ENCODE measurements at places on chromosomes 1 and 21.

DNA sequence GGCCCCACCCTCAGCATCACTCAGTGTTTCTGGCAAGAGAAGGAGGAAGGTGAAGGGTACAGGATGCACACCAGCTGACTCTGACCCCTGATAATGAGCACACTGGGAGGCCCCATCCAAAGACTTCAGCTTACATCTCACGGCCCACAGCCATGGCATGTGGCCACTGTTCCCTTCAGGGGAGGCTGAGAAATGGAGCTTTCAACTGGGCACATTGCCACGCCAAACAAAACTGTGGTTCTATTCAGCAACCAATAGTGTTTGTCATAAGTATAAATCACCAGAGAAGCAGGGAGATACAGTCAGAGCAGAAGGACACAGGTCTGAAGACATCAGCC is 12.7 kb upstream of the TRAF3IP3 start:
- DNase-seq, result peak; percentile 34

- no peak for DNase-seq
These were observed 179.6 kb upstream of the CAMK1G start for GRCh38 chr1:209403921-209404320.

DNA sequence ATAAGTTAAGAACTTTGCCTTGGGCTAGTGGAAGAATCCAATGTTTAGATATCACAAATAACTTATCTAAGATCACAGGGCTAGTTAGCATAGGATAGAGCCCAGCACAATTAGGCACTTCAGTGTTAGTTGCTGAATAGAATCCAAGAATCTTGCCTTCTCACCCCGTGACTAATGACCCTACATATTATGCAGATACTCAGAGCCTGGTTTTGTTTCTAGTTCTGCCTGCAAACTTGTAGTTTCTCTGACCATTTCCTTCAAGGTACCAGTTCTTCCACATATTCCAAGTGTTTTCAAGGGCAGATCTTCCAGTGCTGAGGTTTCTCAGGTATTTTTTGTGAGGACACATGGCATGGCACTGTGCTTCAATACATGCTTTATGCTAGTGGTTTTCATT is 239.3 kb downstream of the KCNK2 start:
- no peak for DNase-seq

GRCh38 chr1:20708057-20708456 is 9.8 kb downstream of the KIF17 start:
- no peak for DNase-seq

- no peak for DNase-seq
These were observed 1105.0 kb downstream of the PLA2G4A start for GRCh38 chr1:187933562-187934419.

DNA sequence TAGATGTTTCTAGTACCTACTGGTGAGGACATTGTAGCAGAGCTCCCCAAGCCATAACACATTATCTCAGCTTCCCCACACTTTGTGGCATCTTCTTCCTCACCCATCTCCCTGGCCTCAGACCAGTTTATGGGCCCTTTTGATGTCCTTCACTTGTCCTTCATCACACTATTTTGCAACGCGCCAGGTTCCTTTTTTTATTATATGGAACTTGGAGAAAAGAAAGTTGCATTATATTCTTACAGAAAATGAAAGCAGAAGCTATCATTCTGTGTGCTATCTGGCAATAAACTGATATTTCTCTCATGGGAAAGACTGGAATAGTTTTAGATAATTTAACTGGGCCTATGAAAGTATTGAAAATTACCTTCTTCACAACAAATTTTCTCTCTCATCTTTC is 196.9 kb upstream of the ETV3 start:
- no peak for DNase-seq

- no peak for DNase-seq
These were observed 157.3 kb downstream of the KCNJ6 start for GRCh38 chr21:37758982-37759381.

GRCh38 chr1:47703981-47704596 is 266.2 kb downstream of the FOXD2 start:
- DNase-seq, result peak; percentile 42

GRCh38 chr1:10679496-10680220 is 116.8 kb downstream of the CASZ1 start:
- DNase-seq, result peak; percentile 18

DNA sequence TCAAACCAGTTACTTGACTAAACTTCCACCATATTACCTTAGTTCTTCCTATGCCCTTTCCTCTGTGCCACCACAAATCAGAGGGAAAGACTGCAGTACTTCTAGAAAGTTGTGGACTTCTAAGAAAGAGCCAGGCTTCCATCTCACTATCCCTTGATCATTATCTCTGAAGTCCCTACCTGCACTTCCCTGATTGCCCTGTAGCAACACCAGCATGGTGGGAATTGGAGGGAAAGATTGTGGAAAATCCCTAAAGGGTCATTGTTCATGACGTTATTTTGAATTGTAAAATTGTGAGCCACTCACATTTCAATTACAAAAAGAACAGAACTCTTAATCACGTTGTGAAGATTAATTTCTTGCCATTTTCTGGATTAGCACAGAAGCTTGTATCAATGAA is 23.4 kb upstream of the KIAA1614 start:
- no peak for DNase-seq

- DNase-seq, result no peak
These were observed 85.5 kb downstream of the RIPK4 start for GRCh38 chr21:41681348-41681801.

GRCh38 chr1:54559111-54559548 is 11.1 kb downstream of the ACOT11 start:
- no peak for DNase-seq

DNA sequence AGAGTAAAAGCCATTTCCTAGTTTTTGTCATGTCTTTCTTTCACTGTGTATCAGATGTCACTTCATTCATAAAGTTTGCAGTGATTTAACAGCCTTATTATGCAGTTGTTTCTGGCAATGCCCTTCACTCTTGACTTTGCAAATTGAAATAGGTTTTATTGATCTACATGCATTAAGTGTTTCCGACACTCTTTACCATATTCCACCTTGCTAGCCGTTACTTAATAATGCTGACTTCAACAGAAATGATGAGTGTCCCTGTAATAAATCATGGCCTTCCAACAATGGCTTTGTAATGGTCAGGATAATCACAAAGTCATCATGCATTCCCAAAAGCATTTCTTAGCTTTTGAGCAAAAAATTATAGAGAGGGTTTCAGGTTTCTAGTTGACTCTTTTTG is 236.8 kb upstream of the FMN2 start:
- no peak for DNase-seq

DNA sequence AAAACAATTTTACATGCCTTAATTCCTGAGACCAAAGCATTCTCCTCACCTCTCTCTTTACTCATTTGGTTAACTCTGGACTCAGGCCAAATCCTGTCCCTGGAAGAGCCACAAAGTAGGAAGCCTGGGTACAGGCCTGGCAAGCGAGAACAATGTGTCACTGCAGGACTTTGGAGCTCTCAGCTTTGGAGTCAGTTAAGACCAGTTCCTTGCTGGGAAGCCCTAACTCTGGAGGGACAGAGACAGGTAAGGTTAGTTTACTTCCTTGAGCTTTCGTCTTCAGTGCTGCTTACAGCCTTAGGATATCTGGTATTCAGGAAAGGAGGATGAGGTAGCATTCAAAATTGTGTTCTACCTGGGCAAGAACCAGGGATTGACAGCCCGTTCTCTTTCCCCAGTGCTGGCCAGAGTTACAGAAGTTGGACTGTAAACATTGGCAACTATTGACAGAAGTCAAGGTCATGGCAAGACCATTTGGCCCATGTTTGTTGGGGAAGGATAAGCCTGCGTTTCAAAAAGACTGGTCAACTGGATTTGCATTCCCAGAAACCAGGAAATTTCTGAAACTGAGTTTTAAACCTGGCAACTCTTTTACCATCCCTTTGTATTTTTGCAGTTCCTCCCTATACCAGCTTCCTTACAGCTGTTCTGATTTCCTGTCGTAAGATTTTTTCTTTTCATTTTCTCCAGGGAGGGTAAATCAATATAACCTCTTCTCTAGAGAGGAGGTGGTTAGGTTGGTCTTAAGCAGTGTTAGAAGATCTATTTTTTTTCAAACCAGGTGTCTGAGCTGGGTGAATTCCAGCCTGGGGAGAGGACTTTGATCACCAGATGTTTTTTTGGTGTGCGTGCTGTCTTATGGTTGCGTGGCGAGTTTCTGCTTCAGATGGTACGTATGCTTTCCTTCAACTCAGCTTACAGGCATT is at the start of gene C4BPB:
Gene C4BPB, plus strand, starts transcription at position 160 of the 926 bp plus-strand sequence. Its CDS starts 672 bp downstream, at position 832.
- DNase-seq, result no peak

- DNase-seq, result peak; percentile 97
These were observed 18.0 kb downstream of the KIAA2013 start for GRCh38 chr1:11908095-11908675.

- no peak for DNase-seq
These were observed 518.5 kb downstream of the PTPRU start for GRCh38 chr1:29754573-29755375.

DNA sequence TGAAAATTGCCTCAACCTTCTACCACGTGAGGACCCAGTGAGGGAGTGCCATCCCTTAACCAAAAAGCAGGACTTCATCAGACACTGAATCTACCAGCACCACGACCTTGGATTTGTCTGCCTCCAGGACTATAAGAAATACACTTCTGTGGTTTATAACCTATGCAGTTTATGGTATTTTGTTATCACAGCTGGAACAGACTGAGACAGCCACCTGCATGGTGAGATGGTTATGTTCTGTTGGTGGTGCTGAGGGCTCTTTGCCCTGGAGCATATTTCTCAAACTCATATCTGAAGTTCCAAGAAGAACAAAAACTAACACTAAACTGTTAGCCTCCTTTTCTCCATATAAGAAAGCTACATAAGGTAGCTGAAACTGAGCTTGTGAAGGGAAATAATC is 69.8 kb upstream of the RGS18 start:
- DNase-seq, result no peak

GRCh38 chr1:6271006-6271405 is 10.1 kb upstream of the GPR153 start:
- DNase-seq, result no peak

GRCh38 chr1:74193908-74194307 is 4.1 kb downstream of the LRRIQ3 start:
- DNase-seq, result no peak

DNA sequence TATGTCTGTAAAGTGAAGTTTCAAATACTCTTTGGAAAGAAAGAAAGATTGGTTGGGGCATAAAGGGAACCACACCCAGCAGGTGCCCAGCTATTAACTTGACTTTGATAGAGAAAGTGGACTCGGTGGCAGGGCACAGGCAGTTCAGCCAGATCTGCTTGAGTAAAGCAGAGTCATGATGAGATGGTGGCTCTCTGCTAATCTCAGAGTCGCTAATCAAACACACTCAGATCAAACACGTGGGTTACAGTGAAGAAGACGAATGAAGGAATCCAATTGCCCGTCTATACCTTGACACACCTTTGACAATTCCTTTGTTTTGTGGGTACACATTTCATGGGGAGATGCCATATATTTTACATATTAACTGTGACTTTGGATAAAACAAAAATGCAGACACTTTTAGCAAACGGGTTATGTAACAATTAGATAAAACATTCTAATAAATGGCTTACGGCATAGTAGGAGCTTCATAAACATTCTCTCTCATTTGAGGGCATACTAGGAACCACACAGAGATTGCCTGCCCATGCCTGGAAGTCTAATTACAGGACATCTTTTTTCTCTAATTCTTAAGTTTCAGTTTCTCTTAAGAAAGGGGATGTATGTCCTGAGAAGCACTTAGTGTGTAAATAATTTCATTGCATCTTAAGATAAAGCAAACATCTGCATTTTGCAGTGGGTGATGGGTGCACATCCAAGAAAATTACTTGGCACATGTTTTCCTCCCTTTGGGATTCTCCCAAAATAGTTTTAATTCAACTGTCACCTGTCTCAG is 7.2 kb downstream of the CBR1 start:
- DNase-seq, result no peak
